ENCODE measurements at places on chromosomes 6 and 20.

DNA sequence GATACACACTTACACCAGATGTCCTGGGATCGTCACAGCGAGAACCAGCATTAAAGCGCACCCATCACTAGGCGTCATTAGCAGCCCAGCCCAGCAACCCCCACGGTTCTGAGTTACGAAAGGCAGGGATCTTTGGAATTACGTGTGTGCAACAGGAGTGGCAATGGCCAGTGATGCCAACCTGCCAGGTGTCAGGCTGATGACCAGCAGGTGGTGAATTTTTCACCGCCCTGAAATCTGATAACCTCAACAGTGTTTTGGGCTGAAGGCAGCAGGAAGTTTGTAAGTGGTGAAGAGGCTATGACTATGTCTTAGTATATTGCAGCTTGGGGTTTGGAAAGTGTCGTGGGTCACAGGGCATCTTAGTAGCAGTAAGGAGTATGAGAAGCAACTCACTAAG, 166.1 kb downstream of the TMEM242 start:
- no peak for DNase-seq

DNA sequence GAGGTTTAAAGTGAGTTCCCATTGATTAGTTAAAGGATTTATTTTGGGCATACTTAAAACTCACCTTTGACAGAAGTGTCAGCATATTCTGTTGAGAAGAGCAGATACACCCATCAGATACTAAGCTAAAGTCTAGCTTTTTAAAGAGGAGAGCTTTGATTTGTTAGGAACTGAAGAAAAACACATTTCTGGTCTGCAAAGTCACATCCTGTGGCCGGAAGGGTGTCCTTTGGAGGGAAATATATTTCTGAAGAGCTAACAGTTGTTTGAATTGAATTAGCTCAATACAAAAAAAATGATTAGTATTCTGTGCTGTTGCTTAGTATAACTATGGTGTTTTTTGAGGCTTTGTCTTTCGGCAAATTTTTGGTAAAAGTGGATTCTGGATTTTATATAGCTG, 302.7 kb downstream of the RFPL4B start:
- no peak for DNase-seq

DNA sequence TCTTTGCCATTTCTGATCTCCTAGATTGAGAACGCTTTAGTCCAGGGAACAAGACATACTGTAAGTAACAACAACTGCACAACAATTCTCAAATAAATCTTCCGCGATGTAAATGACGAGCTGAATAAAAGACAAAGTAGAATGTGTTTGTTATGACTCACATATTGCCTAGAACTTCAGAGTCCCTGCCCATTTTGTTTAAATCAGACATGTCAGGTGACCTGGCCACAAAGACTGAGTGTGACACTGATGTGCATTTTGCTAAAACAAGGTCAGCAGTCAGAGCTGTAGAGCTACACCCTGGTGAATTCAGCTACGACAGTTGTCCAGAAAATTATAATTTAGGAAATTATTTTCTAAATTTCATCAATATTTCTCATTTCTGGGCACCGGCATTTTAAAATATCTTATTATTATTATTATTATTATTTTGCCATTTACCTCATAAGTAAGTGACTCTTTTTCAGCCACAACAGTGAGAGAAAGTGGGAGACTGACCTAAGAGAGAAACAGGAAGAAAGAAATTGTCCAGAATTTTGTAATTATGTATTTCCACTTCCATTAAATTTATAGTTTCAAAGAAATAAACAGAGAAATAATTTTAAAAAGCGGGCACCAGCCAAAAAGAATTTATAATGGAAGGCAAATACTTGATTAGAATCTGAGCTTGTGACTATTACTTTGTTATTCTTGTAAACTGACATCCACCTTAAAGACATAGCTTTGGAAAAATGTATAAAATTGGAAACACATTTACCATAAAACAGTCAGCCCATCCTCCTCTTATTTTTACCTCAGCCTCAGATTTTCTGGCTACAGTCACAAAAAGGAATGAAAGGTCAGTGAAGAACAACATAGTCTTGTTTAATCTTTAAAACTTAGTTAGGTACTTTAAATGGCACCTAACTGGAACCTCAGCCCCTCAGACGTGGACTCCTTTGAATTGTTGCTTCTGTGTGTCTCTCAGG, 157.0 kb upstream of the CITED2 start:
- DNase-seq: no peak

- DNase-seq: no peak
These were observed 41.5 kb upstream of the RNF24 start for GRCh38 chr20:4056880-4057279.

DNA sequence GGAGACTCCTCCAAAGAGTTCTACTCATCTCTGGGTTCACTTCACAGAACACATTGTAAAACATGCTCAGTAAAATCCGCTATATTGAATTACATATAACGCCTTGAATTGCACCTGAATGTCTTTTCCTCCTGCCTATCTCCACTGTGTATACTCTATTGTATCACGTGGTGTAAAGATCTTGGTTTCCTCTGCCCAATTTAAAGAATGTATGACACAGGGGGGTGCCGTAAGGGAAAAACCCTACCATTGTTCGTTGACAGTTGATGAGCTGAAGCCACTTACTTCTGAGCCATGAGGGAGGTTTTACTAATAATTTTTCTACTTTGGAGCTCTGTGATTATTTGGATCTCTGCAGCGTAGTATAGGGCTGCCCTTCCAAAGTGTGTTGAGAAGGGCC, 6.0 kb downstream of the ASF1A start:
- DNase-seq: no peak

- DNase-seq: no peak
These were observed 31.4 kb downstream of the PRDM1 start for GRCh38 chr6:106117579-106117978.

- DNase-seq: no peak
These were observed 5.8 kb upstream of the MCM9 start for GRCh38 chr6:118940770-118941169.

DNA sequence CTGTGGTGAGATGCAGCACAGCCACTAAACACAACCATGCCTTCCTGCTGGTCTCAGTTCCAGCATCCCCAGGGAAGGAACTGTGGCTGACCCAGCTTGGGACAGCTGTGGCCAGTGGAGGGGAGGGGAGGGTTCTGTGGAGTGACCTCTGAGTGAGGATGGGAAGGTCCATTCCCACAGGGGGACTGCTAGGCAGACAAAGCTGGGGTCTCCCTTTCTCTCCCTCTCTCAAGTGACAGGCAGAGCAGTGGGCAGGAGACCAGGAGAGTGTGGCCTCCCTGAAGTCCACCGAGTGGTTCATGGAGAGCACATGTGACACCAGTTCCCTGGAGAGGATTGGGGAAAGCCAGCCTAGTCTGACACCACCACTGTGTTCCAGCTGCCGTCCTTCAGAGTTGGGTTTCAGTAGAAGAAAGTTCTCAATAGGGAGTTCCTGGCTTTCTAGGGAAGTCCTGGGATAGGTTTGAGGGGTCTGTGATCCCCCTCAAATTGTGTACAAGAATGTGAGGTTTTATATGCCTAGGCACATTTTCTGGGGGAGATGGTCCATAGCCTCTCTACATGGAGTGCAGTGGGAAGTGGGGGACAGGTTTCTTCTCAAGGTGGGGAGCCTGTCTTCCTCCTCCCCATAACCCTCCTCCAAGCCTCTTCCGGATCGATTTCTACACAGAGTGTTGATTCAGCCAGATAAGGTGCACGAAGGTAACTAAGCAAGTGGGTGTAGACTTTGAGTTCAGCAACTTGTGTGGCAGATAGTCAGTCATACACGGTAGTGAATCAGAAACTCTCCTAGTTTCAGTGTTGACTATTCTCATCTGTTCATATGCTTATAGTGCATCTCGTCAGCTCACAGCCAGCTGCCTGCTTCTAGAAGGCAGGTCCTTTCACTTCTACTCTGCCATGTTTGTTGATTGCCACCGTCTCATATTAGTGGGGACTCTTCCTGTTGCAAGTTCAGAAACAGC, 18.9 kb downstream of the MANBAL start:
- no peak for DNase-seq

- no peak for DNase-seq
These were observed 75.6 kb downstream of the CNBD2 start for GRCh38 chr20:36043892-36044515.

DNA sequence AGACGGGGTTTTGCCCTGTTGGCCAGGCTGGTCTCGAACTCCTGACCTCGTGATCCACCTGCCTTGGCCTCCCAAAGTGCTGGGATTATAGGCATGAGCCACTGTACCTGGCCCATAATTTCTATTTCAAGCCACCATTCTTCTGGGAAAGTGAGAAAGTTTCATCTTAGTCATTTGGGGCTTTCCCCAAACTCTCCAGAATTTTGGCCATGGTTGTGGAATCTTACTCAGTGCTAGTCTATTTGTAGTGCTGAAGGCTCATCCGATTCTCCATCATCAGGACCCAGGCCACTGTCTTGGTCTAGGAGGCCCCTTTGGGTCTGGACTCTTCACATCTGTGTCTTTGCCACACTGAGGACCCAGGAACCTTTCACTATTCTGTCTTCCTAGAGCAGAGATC, 164.9 kb downstream of the EYA2 start:
- DNase-seq: no peak

DNA sequence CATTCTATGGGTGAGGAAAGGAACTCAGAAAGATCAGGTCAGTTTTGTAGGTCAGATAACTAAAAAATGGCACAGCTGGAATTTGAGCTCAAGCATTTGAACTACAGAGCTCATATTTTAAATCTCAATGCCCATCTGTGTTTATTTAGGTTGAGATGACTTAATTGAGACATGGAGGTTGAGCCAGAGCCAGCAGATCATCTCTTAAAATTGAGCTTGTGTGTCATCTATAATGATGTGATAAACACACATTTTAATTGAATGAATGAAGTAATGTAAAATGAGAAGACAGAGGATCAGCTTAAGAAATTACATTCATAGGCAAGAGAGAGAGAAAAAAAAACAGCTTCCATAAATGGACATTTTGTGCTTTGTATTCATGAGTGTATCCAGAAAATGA, 3.7 kb downstream of the MANEA start:
- DNase-seq: no peak

DNA sequence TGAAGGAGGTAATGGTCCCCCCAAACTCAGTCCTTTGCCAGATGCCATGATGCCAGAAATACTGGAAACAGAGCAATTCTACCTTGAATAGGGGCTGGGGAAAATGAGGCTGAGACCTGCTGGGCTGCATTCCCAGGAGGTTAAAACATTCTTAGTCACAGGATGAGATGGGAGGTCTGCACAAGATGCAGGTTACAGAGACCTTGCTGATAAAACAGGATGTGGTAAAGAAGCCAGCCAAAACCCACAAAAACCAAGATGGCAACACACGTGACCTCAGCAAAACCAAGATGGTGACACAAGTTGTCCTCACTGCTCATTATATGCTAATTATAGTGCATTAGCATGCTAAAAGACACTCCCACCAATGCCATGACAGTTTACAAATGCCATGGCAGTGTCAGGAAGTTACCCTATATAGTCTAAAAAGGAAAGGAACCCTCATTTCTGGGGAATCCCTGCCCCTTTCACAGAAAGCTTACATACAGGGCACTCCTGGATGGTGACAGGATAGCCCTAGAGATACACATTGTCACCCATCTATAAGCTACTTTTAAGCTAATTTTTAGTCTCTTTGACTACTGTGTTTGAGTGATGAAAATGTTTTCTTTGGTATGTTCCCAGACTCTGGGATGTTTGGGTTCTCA, 979.7 kb downstream of the TBC1D32 start:
- no peak for DNase-seq

DNA sequence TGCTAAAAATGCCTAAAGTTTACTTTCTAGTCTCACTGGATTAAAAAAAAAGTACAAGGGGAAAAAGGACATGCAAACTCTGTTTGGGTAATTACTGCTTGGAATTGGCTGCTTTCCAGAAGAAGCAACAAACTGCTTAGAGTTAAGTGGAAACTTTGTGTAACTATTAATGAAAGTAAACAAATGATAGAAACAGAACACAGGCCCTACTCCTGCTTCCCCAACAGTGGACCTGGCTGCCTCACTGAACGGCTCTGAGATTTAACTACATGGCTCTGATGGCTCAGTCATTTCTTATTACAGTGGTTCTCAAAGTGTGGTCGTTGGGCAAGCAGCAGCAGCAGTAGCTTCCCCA, 108.5 kb downstream of the MAN1A1 start:
- no peak for DNase-seq

- no peak for DNase-seq
These were observed 75.9 kb downstream of the ATG5 start for GRCh38 chr6:106249658-106250057.

DNA sequence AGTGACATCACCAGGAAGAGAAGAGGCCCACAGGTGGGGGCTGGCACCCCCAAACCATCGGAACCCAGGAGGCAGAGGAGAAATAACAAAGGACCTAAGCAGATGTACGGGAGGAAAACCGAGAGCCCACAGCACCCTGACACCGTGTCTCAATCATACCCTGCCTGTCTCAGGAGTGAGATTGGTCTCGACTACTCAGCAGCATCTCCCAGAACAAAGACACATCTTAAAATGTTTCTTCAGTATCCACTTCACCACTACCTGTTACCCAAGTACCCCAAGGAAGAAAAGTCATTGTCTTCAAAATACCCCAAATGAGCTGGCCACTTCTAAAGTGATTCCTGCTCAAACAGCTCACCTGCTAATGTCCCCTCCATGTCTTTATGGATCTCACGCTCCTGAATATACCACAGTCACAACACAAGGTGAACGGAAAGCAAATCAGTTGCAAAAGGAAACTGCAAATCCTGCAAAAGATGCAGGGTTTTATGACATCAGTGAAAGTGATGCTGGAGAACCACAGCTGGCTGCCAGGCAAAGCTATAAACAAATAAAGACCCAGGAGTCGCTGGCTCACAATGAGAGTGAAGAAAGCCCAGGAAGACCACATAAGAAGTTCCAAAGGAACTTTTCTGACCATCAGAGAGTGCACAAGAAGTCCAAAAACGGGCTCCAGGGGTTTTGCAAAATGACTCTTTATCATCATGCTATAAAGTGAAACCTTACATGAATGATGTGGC, 44.1 kb downstream of the PREX1 start:
- no peak for DNase-seq

GRCh38 chr6:11621119-11621518, 83.6 kb downstream of the TMEM170B start:
- no peak for DNase-seq

- DNase-seq: no peak
These were observed 64.5 kb upstream of the SLC22A1 start for GRCh38 chr6:160057080-160057479.

DNA sequence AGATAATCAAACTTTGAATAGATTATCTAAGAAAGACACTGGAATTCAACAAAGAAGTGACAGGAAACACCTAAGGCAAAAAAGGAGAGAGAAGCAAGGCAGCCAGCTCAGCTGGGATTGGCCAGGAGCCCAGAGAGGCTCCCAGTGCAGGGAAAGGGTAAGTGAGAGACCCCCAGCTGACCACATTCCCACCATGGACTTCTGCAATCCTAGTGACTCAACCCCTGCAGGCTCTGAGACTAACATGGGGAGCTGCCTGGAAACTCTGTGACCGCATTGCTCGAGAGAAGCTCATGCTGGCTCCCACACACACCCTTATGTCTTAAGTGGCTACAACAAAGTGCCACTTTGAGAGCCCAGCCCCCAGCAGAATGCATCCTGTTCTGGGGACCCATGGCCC, 215.1 kb downstream of the PACRG start:
- DNase-seq: no peak

GRCh38 chr6:48135323-48136084, 24.5 kb upstream of the PTCHD4 start:
- no peak for DNase-seq
